ENCODE measurements at places on chromosomes 7 and 10.

DNA sequence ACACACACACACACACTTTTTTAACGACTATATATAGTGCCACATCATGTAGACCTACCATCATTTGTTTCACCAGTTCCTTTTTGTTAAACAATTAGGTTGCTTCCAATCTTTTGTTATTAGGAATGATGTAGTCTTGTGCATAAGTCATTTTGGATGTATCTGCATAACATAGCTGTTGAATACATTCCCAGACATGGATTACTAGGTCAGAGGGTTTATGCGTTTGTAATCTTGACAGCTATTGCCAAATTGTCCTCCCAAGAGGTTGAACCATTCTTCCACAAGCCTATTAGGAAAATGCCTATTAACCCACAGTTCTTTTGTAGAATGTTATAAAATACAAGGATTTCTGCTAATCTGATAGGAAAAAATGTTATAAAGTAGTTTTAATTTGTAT lies 87.3 kb downstream of the PALS2 start:
- no peak for DNase-seq

DNA sequence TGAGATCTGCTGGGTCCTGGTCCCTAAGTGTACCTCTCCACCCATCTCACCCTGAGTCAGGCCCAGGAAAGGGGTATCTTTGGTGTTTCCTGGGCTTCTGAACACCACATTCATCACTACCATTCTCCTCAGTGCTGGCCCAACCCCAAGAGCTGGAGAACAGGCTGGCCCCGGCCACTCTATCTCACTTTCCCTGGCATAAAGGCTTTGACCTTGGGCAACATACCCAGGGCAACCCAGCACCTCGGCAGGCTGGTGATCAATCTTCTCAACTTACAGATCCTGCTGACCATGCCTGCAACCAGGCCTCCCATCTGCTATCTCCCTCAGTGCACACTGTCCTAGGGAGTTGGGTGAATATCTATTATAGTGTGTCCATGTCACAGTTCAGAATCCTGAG lies 2.1 kb downstream of the VSIR start:
- DNase-seq: no peak

- DNase-seq: no peak
Observed at GRCh38 chr7:113200281-113200680, 81.9 kb upstream of the SMIM30 start.

DNA sequence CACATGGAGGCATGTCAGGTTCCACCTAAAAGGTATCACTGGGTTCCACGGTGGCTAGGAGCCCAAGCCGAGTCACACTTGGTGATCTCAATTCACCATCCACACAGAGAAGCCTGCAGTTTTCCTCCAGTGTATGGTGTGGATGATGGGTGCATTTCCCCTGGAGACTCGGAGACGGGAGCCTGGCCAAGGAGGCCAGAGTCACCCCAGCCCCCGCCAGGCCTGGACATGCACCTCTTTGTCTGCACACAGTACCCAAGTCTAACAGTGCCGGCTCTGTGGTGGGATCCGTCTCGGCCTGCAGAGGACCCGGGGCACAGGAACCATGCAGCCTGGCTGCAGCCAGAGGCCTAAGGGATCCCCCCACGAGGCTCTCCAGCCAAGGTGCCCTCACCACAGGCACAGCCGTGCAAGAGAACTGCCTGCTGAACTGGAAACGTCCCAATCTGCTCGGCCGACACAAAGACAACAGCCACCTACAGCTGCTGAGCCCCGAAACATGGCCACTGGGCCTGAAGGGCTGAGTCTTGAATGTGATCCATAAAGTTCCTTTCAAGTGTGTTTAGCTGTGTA lies 75.2 kb downstream of the DIP2C start:
- DNase-seq: no peak

DNA sequence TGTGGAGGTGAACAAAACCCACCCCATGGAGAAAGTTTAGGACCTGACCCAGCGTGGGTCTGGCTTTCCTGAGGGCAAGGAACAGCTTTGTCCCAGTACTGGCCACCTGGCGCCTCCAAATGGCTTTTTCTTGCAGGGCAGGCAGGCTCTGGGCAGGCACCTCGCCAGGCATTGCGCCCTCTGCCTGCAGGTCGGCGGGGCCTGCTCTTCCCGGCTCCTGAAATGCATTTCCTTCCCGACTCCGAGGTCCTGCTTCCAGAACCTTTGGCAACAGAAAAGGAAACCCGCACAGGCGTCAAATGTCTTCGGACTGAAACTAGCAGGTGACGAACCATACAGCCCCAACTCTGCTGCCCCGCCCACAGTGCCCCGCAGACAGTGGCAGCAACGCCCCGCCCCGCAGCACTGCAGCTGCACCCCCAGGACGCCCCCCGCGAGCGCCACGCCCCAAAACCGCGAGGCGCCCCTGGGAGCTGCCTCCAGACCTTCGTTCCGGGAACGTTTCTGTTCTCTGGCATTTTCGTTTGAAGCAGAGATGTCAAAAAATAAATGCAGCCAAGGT lies 65.5 kb downstream of the C10orf143 start:
- DNase-seq: no peak

Measured in CD4-positive, alpha-beta T cell (primary cell).